NCI-H1930 (cell line): ENCODE measurements at places on chromosomes 7 and 10.

- no peak for DNase-seq
Measured at GRCh38 chr7:32255036-32255435, 184.8 kb upstream of the PDE1C start.

GRCh38 chr10:97366572-97366971 lies 32.0 kb upstream of the FRAT2 start:
- no peak for DNase-seq

DNA sequence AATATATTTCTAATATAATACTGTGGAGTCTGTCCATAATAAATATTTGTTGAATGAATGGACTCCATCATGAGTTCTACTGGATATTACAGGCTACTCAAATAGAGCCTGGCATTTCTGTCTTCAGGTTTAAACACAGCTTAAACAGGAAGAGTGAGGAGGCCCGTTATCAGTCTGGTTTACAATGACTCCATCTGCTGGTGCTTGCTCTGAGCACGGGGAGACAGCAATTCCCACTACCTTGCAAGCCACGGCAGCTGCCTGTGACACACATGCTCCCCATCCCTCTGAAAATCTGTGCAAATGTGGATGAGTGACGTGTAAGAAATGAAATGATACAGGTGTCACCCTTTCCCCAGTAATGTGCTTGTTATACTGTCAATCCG lies 293.5 kb upstream of the IMMP2L start:
- DNase-seq, result no peak

GRCh38 chr10:125164421-125164820 lies 4.1 kb upstream of the CTBP2 start:
- DNase-seq, result no peak

- DNase-seq, result no peak
Measured at GRCh38 chr7:33645104-33645503, 260.2 kb upstream of the BMPER start.

- no peak for DNase-seq
Measured at GRCh38 chr7:153470004-153470671, 582.1 kb upstream of the DPP6 start.

DNA sequence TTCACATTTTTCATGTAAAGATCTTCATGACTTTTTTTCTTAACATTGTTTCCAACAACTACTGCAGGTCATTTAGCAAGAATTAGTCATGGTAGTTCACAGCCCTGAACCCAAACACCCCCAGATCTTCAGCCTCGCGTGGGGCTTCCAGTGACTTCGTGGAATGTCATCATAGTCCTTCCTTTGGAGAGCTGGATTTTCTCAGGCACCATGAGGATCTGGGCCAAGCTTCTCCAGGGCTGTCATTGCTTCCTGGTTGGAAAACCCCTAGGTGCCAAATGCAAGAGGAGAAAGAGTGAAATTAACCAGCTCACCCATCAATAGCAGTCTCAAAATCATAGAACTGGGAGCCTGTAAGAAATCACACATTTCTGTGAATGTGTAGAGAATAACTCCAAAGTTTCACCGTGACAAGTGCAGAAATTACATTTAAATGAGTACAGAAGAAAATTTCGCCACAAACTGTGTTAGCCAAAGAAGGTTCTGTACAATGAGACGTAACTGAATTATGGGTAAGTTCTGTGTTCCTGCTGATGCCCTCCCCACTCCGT lies 175.4 kb downstream of the CELF2 start:
- DNase-seq, result no peak

GRCh38 chr7:109377076-109377884 lies 807.6 kb downstream of the DNAJB9 start:
- DNase-seq, result no peak

DNA sequence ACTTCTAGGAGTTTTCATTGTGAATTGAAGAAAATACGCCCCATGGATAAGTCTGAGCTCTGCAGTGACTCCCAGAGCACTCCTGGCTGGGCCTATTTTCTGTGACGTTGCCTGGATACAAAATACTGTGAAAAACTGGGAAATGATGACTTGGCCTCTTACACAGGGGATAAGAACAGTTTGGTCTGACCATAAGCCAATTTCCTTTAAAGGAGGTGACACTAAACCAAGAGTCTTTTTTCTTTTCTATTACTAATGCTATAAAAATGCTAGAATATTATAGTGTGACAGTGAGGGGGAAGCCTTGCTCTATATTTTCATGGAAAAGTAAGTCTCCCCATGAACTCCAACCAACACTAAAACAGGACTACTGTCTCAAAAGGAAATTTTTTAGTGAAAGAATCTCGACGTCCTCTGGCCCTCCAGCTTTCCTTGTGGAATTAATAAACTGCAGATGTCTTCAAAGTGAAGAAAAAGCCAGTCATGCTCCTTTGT lies 45.5 kb downstream of the MYOF start:
- no peak for DNase-seq

GRCh38 chr10:60382946-60383681 lies 6.6 kb downstream of the ANK3 start:
- DNase-seq, result no peak

- DNase-seq, result no peak
Measured at GRCh38 chr7:158311791-158312190, 275.8 kb downstream of the PTPRN2 start.

GRCh38 chr10:133094286-133094685 lies 6.6 kb downstream of the ADGRA1 start:
- no peak for DNase-seq

DNA sequence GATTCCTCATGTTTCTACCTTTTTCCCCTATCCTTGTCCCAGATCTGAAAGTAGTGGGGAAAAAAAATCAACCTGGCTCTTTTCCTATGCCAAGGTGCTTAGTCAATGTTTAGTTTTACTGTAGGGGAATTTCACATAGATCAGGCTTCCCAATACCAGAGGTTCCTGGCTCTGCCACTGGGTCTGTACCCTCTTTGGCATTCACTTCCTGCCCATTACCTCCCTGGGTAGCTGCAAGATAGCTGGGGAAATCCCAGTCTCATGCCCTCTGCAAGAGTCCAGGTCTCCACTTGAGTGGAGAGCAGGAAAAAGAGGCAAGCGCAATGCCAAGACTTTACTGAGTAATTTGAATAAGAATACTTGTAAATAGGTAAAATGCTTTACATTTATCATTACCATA lies 3.5 kb upstream of the BPGM start:
- DNase-seq, result no peak

DNA sequence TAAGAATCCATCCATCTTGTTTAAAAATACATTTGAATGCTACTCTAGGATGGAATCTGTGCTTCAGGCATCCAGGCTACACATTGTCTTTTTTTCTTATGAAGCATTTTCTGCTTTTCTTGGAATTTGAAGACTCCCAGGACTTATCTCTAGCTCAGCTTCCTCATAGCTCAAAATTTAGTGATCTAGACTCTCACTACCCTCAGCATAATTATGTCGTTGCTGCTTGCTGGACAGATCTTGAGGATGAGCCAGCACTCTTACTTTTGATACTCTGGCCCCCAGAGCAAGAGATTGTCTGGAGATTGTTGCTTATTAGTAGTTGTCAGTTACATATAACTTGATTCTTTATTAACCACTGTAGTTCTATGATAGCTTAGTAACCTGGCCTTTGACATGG lies 83.3 kb upstream of the FGL2 start:
- no peak for DNase-seq

DNA sequence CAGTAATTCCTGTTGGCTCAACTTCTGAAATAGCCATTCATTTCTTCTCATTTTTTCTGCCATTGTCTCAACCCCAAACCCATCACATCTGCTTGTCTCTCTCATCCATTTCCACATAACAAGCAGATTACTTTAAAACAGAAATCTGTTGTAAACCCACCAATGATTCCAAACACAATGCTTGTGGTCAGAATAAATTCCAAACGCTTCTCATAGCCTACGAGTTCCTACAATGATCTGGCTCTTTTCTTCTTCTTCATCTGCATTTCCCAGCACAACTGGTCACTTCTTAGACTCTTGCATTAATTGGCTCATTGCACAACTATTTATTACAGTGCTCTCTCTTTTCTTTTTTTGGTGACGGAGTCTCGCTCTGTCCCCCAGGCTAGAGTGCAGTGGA lies 364.1 kb downstream of the GATA3 start:
- DNase-seq, result no peak

DNA sequence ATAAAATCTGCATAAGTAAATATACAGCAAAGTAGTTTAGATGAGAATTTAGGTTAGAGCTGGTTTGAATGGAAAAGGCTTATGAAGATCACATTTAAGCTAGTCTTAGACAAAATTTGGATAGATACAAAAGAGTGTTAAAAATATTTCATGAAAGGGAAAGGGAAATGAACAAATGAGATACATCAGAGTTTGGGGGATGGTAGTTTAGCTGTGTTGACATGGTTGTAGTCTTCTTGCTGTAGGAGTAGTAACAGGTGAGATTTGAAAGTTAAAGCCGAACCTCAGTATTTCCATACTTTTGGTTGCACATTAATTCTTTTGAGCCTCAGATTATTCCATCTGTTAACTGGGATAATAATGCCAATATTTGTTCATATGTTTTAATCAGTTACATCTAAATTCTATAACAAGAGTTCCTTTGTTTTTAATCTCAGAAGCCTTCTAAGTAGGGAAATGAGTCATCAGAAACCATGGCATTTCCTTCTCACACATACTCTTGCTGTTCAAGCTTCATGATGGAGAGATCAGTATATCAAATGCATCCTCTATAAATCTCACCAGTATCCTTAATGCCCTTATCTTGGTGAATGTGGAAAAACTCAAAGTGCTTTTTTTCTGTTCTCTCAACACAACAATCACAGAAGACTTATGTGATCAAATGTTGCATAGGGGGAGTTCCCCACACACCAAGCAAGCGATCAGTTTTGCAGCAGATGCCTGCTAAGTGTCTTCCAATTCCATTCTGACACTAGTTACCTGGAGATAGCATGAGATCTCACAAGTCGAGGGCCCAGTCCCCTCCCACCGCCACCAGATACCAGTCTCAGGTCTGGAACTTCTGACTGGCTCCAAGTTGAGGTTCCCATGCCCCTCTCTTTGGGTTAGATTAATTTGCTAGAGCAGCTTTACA lies 84.7 kb downstream of the MAPK8 start:
- no peak for DNase-seq

DNA sequence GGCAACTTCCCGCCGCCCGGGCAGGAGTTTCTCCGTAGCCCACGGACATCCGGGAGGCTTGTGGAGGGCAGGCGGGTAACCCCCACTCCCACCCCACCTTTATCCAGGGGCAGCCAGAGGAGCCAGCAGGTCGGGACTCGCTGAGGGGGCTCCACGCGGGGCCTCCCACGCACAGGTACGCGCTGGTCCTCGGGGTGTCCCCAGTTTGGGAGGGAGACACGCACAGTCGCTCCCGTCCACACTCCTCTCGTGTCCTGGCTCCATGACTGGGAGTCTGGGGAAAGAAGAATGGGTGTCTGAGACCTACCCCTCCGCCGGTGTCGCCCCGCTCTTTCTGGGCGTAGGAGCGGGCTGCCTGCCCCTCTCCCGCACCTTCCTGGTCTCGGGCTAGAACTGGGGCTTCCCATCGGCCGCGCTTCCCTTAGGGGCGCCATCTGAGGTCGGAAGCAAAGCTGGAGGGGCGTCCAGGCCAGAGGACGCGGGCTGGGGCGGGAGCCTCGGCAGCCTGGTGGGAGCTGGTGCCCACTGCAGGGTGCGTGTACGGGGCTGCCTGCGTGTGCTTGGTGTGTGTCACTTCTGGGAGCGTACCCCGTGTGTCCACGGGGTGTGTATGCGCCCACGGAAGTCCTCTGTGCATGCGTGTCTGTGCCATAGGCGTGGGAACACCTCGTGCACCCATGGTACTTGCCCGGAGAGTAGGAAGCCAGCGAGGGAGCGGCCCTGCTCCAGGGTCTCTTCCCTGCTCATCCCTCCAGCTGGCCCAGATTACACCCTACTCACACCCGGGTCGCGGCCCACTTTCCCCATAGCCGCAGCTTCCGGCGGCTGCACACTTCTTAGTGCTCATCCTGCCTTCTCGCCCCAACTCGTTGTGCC lies 73.0 kb upstream of the LEP start:
- DNase-seq, result no peak

DNA sequence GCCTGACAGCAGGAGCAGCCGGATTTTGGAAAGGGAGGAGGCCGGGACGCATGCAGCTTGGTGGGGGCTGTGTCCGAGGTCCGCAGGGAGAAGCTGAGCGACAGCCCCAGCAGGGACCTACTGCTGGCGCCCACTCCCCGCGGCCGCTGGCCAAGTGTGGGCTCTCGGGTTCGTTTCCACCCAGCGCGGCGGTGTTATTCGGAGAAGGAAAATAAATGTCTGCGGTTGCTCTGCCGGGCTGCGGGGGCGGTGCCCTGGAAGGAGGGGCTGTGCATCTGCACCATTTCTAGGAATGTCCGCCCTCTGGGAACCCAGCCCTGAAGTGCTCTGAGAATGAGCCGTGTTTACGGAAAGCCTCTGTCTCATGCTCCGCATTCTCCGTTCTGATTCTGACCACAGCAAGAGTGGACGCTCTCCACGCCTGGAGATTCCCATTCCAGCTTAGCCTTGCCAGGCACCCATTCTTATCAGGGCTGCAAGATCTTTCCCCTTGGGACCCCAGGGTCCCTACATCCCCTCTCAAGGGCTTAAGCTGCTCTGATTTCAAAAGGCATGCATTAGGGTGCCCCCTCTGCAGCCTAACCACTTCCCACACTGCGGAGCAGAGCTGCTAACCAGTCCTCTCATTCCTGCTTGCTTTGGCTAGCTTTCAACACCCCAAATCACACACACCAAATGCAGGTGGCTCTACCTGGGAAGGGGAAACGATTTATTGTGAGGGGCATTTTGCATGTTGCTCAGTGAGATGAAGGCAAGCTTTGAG lies 256.6 kb upstream of the GLI3 start:
- no peak for DNase-seq

GRCh38 chr10:62811159-62811875 lies 4.8 kb downstream of the EGR2 start:
- no peak for DNase-seq

GRCh38 chr7:127566242-127566641 lies 19.2 kb downstream of the GCC1 start:
- DNase-seq, result no peak

GRCh38 chr10:124356701-124357560 lies 61.8 kb downstream of the OAT start:
- no peak for DNase-seq

GRCh38 chr10:86657011-86657395 lies 2.7 kb downstream of the OPN4 start:
- no peak for DNase-seq

GRCh38 chr10:7028809-7029166 lies 382.0 kb downstream of the SFMBT2 start:
- no peak for DNase-seq

DNA sequence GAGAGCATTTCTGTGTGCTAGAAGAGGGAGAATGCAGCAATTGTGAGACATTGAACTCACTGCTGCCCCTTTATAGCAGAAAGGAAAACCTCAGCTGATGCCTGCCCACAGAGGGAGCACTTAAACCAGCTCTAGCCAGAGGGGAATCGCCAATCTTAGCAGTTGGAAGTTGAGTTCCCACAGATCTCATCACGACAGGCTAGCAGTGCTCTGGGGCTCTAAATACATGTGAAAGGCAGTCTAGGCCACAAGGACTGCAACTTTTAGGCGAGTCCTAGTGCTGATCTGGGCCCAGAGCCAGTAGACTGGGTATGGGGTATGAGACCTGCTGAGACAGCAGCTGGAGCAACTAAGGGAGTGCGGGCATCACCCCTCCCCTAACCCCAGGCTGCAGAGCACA lies 25.2 kb upstream of the PRR15 start:
- DNase-seq, result no peak

- DNase-seq, result no peak
Measured at GRCh38 chr7:139990142-139990535, 72.6 kb downstream of the PARP12 start.

GRCh38 chr10:75352650-75353049 lies 48.9 kb downstream of the ZNF503 start:
- no peak for DNase-seq
